NCI-H2227 treated with DMSO at 0.1 percent for 48 hours (cell line): ENCODE measurements at places on chromosomes 5 and 9.
A peak's percentile ranks its signal among the peaks of the same experiment; 100 is the strongest.

GRCh38 chr5:81121836-81122630, 111.1 kb upstream of the CKMT2 start:
- no peak for DNase-seq

DNA sequence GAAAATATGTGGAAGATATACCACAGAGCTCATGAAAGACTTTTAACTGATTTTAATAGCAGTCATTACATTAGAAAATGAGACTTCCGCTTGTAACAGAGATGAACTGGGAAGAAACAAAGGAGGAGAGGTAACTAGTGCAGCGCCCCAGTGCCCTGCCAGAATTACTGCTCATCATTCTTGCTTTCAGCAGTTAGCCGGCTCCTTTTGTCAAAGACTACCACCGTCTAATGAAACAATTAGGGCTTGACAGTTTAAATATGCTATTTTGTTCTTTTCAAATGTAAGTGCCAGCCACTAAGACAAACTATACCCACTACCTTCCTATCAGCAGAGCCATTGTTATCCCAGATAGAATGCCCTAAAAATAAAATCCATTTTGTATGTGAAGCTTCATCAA, 328.4 kb downstream of the EFNA5 start:
- DNase-seq = peak; percentile 2

DNA sequence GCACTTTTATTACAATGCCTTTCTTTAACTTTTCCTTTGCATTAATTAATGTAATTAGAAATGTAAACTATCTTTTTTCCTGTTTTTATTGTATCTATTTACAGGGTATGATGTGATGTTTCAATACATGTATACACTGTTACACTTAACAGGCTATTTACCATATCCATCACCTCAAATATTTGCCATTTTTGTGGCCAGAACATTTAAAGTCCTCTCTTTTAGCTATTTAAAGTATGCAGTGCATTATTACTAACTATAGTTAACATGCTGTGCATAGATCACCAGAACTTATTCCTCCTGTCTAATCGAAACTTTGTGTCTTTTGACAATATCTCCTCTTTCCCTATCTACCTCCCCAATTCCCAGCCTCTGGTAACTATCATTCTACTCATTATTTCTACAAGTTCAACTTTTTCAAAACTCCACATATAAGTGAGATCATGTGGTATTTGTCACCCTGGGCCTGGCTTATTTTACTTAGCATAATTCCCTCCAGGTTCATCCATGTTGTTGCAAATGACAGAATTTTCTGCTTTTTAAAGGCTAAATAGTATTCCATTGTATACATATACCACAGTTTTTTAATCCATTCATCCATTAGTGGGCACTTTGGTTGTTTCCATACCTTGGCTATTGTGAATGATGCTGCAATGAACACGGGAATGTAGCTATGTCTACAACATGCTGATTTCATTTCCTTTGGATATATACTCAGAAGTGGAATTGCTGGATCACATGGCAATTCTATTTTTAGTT, 32.8 kb downstream of the OR2K2 start:
- DNase-seq = no peak

GRCh38 chr5:103480246-103480645, 82.3 kb downstream of the NUDT12 start:
- DNase-seq = no peak

GRCh38 chr5:141489841-141490240, 960 bp downstream of the PCDHGC5 start:
- no peak for DNase-seq

- peak; percentile 9 for DNase-seq
Measured at GRCh38 chr5:103582364-103582763, 19.8 kb upstream of the NUDT12 start.

- DNase-seq = no peak
Measured at GRCh38 chr5:109567374-109568044, 122.2 kb upstream of the MAN2A1 start.

- DNase-seq = no peak
Measured at GRCh38 chr9:137013571-137013940, 14.5 kb downstream of the ABCA2 start.
